ENCODE measurements at places on chromosomes 4 and X. TPM values are rescaled to one million over a fixed set of nuclear protein-coding genes. Genes with fewer than 3 reads are reported as not detected.

GRCh38 chr4:125801373-125801772, 486.6 kb downstream of the FAT4 start:
- H3K4me3 ChIP-seq, result no peak overlapping the region
- no peaks in the 10 kb centered on the region for H3K36me3 ChIP-seq
- H3K27ac ChIP-seq, result no peak overlapping the region

DNA sequence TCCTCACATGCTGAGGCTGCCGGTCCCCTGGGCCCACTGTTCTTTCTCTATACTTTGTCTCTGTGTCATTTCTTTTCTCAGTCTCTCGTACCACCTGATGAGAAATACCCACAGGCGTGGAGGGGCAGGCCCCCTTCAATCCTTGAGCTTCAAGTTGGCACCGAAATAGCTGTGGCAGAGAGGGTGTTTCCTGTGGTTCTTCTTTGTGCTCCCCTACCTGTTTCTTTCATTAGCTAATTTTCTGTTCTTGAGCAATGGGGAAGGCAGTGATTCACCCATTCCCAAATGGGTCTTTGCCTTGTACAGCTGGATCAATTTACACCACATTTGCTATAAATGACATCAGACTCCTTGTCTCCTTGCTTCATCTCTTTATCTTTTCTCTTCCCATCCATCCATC, 2.1 kb upstream of the CYSLTR1 start:
- H3K27me3 ChIP-seq, result no peaks in the 10 kb centered on the region
- H3K4me1 ChIP-seq, result peaks cover 25% of the 10 kb centered on the region
- no peak for DNase-seq
- no peak overlapping the region for H3K4me3 ChIP-seq
- no peak overlapping the region for H3K27ac ChIP-seq

- H3K4me1 ChIP-seq, result no peaks in the 10 kb centered on the region
- no peak for DNase-seq
- no peaks in the 10 kb centered on the region for H3K27me3 ChIP-seq
- H3K4me3 ChIP-seq, result no peak overlapping the region
- H3K36me3 ChIP-seq, result no peaks in the 10 kb centered on the region
- no peak overlapping the region for H3K27ac ChIP-seq
Measured at GRCh38 chr4:88204882-88205281, 46.4 kb upstream of the ABCG2 start.

NOX1 gene
- not detected for total RNA-seq

CXCL3 gene
- total RNA-seq, result not detected

RAB41 gene
- not detected for total RNA-seq

SSX4 gene
- not detected for total RNA-seq

Measured in Karpas-422 (cell line).